ENCODE measurements at places on chromosomes 3 and 15.

- no peak for DNase-seq
Measured at GRCh38 chr3:123377243-123377740, 71.6 kb downstream of the ADCY5 start.

GRCh38 chr3:9947025-9947995 is 4.9 kb downstream of the PRRT3 start:
- DNase-seq: no peak

GRCh38 chr15:96324192-96324895 is 6.2 kb upstream of the NR2F2 start:
- no peak for DNase-seq

- DNase-seq: no peak
Measured at GRCh38 chr3:147422601-147423536, 13.7 kb downstream of the ZIC1 start.

DNA sequence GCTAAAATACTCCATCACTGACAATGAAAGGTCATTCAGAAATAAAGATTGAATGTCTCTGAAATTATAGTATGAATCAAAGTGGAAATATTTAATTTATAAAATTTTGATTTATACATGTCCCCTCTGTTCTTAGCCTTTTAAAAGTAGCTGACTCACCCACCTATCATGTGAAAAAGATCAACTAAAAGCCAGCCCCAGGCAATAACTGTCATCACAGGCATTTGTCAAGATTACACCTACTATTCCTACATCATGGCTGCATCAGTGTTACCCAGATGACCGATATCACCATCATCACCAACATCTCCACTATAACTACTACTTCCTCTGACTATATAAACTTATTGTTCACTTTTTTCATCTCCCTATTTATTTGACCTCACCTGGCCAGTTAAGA is 14.3 kb upstream of the PIK3R4 start:
- DNase-seq: no peak

- DNase-seq: no peak
Measured at GRCh38 chr15:56832125-56832524, 86.3 kb upstream of the TCF12 start.

DNA sequence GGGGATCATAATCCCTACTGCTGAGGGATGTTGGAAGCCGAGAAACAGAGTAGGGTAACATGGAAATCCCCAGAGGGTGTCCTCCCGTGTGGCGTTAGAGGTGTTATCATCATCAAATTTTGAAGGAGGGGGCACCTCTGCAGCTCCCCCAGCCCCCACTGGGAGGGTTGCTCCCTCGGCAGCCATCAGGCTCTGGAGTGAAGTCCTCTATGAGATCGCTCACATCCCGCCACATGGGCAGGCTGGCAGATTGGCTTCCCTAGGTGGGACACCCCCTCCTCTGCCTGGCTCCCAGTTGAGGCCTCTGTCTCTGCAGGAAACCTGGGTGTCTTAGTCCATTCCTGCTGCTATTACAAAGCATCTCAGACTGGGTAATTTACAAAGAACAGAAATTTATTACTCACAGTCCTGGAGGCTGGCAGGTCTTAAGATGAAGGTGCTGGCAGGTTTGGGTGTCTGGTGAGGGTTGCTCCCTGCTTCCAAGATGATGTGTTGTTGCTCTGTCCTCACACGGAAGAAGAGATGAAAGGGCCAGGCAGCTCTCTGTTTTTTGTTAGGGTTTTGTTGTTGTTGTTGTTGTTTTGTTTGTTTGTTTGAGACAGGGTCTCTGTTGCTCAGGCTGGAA is 120.5 kb downstream of the NUP210 start:
- DNase-seq: no peak

DNA sequence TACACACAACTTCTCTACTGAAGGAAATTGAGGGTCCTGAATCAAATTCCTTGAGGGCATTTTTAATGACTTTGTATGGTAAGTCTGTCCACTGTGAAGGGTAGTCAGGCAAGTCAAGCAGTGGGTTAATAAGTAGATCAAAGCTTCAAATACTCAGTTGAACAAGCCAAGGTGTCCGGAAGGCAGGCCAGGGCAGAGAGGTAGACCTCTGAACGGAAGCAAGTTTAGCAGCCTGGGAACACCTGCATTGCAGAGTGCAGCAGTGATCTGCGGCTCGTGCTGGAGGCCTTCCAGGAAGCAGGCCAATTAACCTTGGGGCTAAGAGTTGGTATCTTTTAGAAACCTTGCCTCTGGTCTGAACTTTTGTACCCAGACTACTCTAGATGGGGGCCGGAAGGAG is 143.8 kb downstream of the LRTM1 start:
- no peak for DNase-seq

GRCh38 chr3:24830230-24831152 is 335.8 kb upstream of the THRB start:
- DNase-seq: no peak

- no peak for DNase-seq
Measured at GRCh38 chr3:13274125-13274524, 146.0 kb downstream of the NUP210 start.

DNA sequence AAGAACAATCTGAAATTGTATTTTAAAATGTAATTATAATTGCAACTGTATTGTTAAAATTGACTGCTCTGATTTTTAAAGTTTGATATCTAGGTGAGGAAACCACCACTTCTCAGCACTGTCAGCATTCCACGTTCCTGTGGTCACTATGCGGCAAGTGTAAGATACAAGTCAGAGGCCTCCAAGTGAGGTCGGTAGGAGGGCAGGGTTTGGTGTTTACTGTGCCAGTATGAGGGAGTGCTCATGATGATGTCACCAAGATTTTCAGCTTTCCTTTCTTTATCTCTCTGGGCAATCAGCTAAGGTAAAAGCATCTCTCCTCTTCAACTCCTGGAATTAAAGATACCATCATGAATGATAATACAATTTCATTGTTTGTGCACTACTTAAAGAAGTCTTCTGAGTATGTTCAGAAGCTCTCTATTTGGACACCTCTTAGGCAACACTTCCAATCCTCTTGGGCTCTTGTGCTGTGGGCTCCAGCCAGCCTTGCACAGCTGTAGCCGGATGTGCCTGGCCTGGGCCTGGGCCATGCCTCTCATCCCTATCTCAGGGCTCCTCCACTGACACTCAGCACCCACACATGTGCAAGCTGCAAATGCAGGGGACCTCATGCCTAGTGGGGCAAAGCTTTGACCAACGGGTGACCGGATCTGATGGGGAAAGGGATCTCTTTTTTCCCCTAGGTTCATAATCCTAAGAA is 42.9 kb downstream of the CCR3 start:
- no peak for DNase-seq

GRCh38 chr15:47725906-47726305 is 8.6 kb downstream of the SEMA6D start:
- no peak for DNase-seq

DNA sequence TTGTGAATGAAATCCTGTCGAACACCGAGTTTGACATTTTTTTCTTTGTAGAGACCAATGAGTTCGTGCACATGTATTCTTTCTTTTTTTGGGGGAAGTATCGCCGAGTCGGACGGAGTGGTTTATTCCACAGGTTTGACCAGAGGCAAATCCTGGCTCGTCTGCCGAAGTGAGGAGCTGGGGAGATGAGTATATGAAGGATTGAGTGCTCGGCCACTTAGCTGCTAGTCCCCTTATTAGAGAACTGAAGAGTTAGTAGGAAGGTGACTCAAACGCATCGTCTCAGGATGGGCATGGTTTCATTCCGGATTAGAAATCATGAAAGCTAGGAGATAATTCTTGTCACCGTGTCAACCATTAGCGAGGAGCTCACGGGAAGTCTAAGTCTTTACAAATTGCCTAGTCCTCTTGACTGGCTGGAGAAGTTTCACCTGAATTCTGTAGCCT is 154.7 kb upstream of the GOLIM4 start:
- no peak for DNase-seq

DNA sequence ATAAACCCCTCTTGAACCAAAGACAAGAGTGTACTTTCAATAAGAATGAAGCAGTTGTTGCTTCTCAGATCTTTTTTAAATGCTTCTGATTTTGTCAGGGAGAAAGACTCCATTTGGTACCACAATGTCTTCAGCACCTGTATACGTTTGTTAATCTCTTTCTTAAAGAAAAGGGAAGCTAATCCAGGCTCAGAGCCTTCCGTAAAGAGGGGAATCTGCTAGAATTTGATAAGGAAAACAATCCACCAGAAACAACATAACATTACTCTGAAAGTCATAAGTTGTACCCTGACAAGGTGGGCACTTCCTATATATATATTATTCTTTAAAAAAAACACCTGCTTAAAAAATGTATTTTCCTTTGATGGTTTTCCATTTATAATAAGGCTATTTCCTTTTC is 19.8 kb downstream of the SH3BP5 start:
- no peak for DNase-seq

DNA sequence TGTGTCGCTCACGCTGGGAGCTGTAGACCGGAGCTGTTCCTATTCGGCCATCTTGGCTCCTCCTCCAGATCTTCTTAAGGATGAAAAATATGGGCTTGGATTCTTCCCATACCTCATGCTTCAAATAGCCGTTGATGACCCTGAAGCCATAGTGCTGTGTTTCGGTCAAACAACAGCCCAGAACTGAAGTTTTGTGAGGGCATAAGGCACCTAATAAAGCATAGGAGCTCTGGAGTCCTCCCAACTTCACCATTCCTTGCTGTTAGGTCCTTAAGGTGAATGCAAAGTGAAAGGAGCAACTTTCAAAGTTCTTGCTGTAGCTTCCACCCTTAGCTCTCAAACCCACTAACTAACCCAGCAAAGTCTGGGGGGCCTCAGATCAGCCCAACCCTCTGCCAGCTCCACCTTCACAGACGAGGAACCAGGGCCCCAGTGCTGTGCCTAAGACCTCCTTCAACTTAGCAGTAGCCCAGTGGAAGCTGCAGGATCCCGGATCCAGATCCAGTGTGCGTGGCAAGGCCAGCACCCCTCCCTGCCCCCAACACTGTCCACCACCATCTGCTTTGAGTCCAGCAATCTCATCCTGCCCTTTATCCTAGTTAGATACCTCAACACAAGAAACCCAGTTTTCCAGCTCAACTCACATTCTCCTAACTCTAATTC is at the start of gene GRK7:
Gene GRK7, plus strand, starts transcription at position 321 of the 663 bp plus-strand sequence. CDS start 14,877 bp downstream, outside the sequence.
- DNase-seq: no peak

- DNase-seq: no peak
Measured at GRCh38 chr15:38714309-38715072, 149.9 kb upstream of the RASGRP1 start.

- DNase-seq: no peak
Measured at GRCh38 chr15:71294911-71295602, 179.8 kb downstream of the THSD4 start.

GRCh38 chr15:66941108-66941711 is 124.2 kb upstream of the SMAD3 start:
- DNase-seq: no peak

DNA sequence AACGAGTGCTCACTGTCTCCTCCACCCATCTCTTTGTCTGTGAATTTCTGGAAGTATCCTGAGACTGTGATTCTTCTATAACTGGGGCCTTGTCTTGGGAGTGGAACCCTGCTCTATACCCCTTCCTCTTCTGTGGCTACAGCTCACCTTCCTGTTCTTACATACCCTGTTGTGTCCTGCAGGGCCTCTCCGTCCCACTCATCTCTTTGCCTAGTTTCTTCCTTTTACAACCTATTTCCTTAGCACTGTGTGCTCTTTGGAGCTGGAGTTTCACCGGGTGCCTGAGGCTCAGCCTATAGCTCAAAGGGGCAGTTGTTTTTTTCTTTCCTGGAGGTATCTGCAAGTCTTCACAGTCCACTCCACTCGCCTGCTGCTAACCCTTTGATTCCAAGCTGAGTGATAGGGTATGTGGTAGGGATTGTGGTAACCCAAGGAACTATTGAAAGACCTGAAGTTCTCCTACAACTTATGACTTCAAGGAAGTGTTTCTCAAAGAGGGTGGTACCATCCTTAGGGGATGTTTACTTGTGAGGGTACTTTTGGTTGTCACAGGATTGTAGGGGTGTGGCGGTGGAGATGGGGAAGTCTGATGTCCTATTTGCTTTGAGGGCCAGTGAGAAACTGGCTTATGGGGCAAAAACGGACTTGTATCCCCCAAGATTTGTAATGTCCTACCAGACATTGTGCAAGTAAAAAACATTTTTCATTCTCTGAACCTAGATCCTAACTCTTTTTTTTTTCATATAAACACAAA is 66.6 kb upstream of the ARL8B start:
- no peak for DNase-seq

DNA sequence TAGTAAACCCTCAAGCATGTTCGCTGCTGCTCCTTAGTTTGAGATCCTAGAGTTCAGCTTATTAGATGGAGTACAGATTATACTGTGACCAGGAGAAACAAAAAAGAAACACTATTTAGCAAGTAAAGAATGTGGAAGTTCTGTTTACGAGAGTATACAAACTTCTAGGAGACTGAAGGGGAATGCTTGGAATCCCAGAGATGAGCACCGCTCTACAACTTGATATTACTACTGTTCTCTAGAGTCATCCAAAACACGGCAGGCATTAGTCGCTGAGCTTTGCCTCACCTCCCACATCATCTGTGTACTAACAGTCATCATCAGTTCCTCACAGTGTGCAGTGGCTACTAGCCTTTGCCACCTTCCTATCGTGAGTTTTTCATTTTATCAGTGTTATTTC is 121.4 kb upstream of the CHRM5 start:
- no peak for DNase-seq

- no peak for DNase-seq
Measured at GRCh38 chr15:80234883-80235282, 17.1 kb downstream of the CTXND1 start.

DNA sequence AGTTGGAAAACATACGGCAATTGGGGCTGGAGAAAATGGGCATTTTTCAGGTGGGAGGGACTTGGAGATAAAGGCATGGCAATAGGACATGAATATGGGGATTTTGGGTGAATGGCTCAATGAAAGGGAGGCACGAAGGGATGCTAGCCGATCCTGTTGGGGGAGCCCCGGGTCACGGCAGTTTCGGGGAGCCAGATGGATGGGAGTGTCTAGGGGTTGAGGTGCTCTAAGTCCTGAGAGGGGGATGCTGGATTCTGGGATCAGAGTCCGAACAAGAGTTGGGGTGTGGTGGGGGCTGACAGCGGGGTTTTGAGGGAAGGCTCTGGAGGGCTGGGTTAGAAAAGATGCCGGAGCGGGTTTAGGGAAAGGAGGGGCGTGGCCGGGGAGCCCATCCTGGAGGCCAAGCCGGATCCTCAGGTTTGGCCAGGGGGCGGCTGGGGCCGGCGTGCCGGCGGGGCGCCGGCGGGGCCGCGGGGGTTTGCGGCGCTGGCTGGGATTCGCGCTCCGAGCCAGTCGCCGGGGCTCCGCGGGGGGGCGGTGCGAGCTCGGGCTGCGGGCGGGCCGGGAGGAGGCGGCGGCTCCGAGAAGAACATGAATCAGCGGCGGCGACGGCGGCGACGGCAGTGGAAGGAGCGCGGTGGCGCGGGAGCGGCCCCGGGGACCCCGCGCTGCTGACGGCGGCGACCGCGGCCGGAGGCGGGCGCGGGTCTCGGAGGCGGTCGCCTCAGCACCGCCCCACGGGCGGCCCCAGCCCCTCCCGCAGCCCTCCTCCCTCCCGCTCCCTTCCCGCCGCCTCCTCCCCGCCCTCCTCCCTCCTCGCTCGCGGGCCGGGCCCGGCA is at the start of gene TYRO3:
Gene TYRO3, plus strand, starts transcription at position 813 of the 839 bp plus-strand sequence. CDS start 46 bp downstream, outside the sequence.
- peak; percentile 58 for DNase-seq
